ENCODE measurements at places on chromosomes 3 and 15. TPM values are rescaled to one million over a fixed set of nuclear protein-coding genes. Genes with fewer than 3 reads are reported as not detected.

Gene GOLGA6L4
- 1.2 TPM for total RNA-seq

Gene SAXO2
- total RNA-seq = 2.2 TPM

Gene ZBTB20
- 1.4 TPM for total RNA-seq

Gene LINGO1
- total RNA-seq = 10.5 TPM

Gene RHCG
- total RNA-seq = 41.8 TPM

Gene LIPH
- 5.1 TPM for total RNA-seq

Gene HTR3E
- not detected for total RNA-seq

Gene ONECUT1
- 0.24 TPM for total RNA-seq

Gene GRK7
- total RNA-seq = not detected

Gene VIPR1
- 1.7 TPM for total RNA-seq

Gene PRSS50
- total RNA-seq = not detected

Gene UNC13C
- total RNA-seq = not detected

Gene NANOGP8
- total RNA-seq = not detected

Gene CKMT1A
- total RNA-seq = 2.8 TPM

Gene GLDN
- total RNA-seq = not detected

Gene FBXL22
- total RNA-seq = 0.25 TPM

Gene ZNF501
- total RNA-seq = not detected

Gene MDFIC2
- not detected for total RNA-seq

Gene LRRN1
- not detected for total RNA-seq

Gene HYAL1
- total RNA-seq = 0.43 TPM

Gene SLC2A2
- total RNA-seq = not detected

Gene SCN11A
- not detected for total RNA-seq

Gene ANKRD34C
- not detected for total RNA-seq

Gene GTF2E1
- 12.0 TPM for total RNA-seq

Gene LTK
- 0.09 TPM for total RNA-seq

Gene C3orf70
- 0.03 TPM for total RNA-seq

Gene AADACL2
- not detected for total RNA-seq

Gene KIF15
- 7.9 TPM for total RNA-seq

Gene AMIGO3
- 1.2 TPM for total RNA-seq

Gene RNF123
- 11.6 TPM for total RNA-seq

Gene SLC28A1
- total RNA-seq = 0.03 TPM

Gene FBXW12
- not detected for total RNA-seq

Gene CLDN16
- total RNA-seq = 0.03 TPM

Gene MRPL47
- 39.0 TPM for total RNA-seq

Gene ZBED2
- total RNA-seq = 0.20 TPM

Gene NLGN1
- not detected for total RNA-seq

Gene FOXB1
- not detected for total RNA-seq

Gene DCLK3
- not detected for total RNA-seq

Gene FBN1
- total RNA-seq = 6.0 TPM

Gene TRAIP
- 10.8 TPM for total RNA-seq

Gene LRRC28
- 12.9 TPM for total RNA-seq

Gene NRG4
- 0.47 TPM for total RNA-seq

Gene SNX22
- total RNA-seq = 1.3 TPM

Gene BCL2A1
- total RNA-seq = 10.3 TPM

Gene RBSN
- 10.5 TPM for total RNA-seq

Gene CISH
- 0.52 TPM for total RNA-seq

Gene KNL1
- 9.8 TPM for total RNA-seq

Gene LMOD3
- not detected for total RNA-seq

Gene SHC4
- 0.92 TPM for total RNA-seq

Gene CCDC39
- total RNA-seq = not detected

Gene TMCO5A
- not detected for total RNA-seq

Gene GJD2
- total RNA-seq = not detected
